Fibroblast of upper back skin (primary cell): ENCODE measurements at places on chromosomes 2 and 18.
A peak's percentile ranks its signal among the peaks of the same experiment; 100 is the strongest.

DNA sequence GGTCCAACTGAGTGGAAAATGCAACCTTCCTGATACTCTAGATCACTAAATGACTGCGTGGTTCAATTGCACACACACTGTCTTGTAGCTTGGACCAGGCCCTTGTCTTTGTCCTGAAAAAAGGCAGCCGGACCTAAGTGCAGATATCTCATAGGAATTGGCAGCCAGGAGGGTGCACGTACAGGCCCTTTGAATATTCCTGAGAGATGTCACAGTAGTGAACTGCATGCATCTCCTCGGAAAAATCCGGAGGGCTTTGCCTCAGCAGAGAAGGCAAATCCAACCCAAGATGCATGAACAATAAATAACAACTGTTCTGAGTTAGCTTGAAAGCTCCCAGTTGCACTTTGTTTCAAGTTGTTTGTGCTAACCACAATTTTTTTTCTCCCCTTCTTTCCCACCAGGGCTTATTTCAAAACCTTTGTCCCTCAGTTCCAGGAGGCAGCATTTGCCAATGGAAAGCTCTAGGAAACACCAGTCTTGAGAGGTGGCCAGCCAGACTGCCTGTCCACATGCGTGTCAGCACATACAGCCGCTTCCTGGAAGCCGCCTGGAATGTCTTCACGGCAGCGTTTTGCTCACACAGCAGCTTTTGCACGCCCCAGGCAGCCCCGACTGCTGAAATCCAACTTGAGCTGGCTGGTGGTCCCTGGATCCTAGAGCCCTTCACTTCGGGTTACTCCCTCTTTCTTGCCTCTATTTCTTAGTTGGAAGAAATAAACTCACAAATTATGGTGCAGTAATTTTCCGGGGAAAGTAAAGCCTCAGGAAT is 54.4 kb upstream of the FOSL2 start:
- DNase-seq: peak; percentile 97

DNA sequence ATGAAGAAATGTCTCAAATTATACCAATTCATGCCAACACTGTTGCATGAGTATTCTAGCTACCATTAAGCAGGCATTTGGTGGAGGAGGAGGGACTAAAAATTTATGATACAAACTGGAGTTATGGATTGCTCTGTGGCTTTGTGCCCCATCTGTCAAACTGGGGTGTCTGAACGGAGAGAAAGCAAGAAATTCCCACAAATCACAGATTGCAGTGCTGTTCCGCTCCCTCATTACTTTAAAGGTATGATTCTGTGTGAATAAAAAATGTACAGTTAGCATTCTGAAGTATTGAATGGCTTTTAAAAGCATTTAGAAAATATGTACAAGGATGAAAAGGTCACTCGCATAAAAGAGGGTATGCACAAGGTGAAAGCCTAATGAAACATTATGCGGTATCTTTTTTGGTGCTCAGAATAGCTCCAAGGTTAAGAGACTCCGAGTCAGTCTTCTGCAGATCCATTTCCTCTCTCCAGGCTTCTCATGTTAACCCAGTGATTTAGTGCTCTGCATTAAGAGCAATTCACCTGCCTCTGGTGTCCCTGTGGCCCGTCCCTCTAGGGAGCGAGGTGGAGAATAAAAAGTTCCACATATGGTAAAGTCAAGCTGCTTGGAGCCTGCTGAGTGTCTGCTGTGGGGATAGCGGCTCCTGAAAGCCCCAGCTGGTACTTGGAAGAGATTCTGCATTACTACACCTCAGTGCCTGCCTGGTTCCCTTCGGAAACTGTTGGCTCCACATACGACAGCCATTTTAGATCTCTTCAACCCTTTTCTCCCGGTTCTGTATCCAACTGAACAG is 184.2 kb downstream of the ZNF521 start:
- no peak for DNase-seq

DNA sequence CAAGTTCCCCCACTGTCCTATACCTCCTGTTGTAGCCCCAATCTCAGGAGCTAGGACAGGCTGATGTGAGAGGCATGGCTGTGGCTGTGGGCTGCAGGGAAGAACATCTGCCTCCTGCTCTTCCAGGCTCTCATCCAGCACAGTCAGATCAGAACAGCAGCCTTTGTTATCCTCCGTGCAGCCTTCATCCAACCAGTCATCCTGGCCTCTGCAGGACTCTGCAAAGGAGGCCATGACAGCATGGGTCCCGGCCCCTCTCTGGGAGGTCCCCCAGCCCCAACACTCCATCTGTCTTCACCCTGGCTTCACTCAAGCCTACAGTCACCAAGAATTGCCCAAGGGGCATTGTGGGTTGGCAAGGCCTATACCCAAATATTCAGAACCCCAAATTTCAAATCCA is 223.2 kb upstream of the COPS8 start:
- no peak for DNase-seq

DNA sequence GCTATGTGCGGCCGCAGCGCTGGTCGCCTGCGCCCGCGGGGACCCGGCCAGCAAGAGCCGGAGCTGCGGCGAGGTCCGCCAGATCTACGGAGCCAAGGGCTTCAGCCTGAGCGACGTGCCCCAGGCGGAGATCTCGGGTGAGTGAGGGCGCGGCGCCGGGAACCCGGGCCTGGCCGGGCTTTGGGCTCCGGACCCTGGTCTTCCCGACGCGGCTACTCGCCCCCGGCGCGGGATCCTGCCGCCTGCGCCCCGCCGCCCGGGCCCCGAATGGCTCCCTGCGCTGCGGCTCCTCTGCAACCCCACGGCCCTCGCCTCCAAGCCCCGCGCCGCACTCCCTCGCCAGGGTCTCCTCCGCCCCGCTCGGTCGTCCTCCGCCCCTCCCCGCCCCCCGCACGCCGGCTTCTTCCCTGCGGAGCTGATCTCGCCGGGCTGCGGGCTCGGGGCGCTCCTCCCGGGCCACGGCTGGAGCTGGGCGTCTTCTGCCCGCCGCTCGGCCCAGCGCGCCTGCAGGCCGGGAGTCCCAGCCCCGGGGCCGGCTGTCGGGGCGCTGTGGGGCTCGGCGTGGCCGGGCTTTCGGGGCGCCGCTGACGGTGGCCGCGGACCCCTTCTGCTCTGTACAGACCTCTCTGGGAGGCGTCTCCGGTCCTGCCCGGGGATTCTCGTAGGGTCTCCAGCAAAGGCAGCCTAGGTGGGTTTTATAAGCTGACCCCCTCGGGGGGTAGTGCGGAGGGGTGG is 652 bp downstream of the GPC1 start:
- no peak for DNase-seq
